ENCODE measurements at places on chromosomes 5 and 9.

- no peak for DNase-seq
Observed at GRCh38 chr9:70540016-70540415, 125.6 kb upstream of the KLF9 start.

DNA sequence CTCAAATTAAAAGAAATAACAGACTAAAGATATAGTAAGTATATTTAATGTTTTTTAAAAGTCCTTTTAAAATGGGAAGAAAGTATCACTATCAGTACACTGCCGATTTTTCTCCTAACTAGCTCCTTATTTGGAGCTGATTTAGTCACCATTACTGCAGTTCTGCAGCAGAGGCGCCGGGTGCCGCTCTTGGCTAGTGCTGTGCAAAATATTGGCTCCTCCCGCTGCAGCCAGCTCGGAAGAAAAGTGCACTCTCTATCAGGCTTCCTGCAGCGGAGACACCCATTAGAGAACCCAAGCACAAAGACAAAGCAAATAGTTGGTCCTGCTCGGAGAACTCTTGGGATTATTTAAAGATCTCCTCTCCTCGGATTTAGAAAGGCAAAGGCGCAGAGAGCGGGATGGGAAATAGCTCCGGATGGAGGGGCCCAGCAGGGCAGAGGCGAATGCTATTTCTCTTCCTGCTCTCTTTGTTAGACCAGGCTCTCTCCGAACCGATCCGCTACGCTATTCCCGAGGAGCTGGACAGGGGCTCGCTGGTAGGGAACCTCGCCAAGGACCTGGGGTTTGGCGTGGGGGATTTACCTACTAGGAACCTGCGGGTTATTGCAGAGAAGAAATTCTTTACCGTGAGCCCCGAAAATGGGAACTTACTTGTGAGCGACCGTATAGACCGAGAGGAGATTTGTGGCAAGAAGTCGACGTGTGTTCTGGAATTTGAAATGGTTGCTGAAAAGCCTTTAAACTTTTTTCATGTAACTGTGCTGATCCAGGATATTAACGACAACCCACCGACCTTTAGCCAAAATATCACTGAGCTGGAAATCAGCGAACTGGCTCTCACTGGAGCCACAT is at the start of gene PCDHGB3:
Gene PCDHGB3 (plus strand): TSS at position 249 of the 855 bp plus-strand sequence. CDS start 153 bp downstream, at position 402.
- DNase-seq, result no peak

DNA sequence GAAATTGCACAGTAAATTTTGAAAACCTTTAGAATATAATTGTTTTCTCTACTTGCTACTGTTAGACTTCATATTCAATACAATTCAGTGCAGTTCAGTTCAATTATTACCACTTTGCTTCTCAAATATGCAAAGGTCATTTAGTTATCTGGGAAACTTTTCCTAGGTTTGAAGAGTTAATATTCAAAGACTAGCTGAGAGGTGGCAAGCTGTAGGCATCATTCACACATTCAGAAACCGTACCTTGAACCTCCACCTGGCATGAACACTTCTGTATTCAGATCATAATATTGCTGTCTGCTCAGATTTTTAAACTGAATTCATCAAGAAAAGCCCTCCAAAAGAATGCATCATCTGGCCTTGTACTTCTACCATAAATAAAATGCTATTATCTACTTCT is 162.1 kb upstream of the PCSK5 start:
- DNase-seq, result no peak

DNA sequence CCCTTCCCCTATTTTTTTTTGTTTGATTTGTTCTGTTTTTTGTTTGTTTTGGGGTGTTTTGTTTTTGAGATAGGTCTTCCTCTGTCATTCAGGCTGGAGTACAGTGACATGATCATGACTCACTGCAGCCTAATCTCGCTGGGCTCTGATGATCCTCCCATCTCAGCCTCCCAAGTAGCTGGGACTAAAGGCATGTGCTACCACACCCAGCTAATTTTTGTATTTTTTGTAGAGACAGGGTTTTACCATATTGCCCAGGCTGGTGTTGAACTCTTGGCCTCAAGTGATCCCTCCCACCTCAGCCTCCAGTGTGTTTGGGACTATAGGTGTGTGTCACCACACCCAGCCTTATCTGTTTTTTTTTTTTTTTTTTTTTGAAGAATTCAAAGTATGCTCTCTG is 605.4 kb downstream of the DNAH5 start:
- DNase-seq, result no peak

DNA sequence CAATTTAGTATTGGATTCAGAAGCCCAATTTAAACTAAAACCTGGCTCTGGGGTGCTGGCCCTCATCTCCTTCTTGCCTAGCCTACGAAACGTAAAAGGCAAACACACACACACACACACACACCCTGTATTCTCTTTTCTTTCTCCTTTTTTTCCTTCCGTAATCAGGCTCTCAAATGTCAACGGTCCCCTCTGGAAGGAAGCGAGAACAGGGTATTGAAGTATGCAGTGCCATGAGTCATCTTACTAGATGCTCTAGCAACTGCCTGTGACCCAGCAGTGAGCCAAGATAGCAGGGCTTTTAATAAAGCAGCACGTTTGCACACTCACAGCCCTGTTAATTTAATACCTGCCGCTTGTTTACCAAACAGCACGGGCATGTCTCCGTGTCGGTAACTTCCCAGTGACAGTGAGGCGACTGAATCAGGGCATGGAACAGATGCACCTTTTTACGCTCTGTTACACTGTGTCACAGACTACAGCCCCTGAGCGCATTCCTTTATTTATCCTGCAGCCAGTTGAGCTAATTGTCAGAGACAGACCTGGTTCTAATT is 243.8 kb downstream of the BNC2 start:
- DNase-seq, result no peak

GRCh38 chr5:150057052-150057451 is 29.3 kb downstream of the CSF1R start:
- DNase-seq, result no peak

DNA sequence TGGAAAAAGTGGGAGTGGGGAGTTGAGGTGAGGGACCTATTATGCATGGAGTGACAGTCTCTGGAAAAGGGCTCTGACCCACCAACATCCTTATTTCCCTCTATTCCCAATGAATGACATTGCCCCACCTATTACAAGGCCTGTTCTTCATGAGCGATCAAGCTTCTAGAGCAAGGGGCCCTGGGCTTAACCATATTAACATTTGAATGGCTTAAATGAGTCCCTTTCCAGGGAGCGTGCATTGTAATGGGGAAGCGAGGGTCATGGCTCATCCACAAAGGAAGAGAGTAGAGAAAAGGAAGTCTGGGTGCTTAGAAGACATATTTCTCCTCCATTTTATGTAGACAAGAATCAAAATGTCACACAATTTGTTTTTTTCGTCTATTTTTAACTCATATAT is 255.5 kb downstream of the CAAP1 start:
- no peak for DNase-seq

GRCh38 chr5:96835791-96836191 is 28.0 kb upstream of the ERAP1 start:
- no peak for DNase-seq

DNA sequence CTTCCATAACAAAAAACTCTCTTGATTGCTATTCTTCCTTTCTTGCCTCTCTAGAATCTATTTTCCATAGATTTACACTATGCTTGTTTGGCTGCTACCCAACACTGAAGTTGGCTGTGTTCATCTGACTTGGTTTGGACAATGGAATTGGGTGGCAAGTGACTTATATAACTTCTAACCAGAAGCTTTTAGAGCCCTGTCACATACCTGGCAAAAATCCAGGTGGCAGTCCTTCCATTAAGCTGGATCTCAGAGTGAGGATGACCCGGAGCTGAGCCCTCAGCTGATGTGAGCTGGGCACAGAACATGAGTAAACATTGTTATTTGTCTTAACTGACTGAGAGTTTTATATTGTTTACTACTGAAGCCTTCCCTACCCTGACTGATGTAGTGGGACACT is 225.7 kb downstream of the TLR4 start:
- DNase-seq, result no peak

GRCh38 chr5:99590806-99591205 is 662.0 kb upstream of the CHD1 start:
- DNase-seq, result no peak

- no peak for DNase-seq
Observed at GRCh38 chr5:54764102-54765090, 221.0 kb downstream of the ESM1 start.

- no peak for DNase-seq
Observed at GRCh38 chr5:15261269-15261995, 238.5 kb upstream of the FBXL7 start.

GRCh38 chr5:75567710-75568109 is 43.5 kb upstream of the ANKDD1B start:
- no peak for DNase-seq

DNA sequence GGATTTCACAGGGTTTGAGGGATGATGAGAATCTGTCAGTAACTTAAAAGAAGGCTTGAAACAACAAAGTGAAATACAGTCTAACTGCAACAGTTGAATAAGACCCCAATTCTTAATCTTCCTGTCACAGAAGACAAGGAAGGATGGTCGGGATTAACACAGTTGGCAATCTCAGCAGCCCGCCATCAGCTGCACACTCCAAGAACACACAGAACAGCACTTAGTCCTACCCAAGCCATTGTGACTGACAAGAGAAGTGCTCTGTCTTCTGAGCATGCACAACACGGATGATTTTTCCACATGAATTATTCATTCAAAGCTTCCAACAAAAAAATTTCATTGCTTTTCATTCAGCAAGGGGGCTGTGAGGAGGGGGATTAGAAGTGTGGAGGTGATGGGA is 576.1 kb downstream of the TLE4 start:
- DNase-seq, result no peak

DNA sequence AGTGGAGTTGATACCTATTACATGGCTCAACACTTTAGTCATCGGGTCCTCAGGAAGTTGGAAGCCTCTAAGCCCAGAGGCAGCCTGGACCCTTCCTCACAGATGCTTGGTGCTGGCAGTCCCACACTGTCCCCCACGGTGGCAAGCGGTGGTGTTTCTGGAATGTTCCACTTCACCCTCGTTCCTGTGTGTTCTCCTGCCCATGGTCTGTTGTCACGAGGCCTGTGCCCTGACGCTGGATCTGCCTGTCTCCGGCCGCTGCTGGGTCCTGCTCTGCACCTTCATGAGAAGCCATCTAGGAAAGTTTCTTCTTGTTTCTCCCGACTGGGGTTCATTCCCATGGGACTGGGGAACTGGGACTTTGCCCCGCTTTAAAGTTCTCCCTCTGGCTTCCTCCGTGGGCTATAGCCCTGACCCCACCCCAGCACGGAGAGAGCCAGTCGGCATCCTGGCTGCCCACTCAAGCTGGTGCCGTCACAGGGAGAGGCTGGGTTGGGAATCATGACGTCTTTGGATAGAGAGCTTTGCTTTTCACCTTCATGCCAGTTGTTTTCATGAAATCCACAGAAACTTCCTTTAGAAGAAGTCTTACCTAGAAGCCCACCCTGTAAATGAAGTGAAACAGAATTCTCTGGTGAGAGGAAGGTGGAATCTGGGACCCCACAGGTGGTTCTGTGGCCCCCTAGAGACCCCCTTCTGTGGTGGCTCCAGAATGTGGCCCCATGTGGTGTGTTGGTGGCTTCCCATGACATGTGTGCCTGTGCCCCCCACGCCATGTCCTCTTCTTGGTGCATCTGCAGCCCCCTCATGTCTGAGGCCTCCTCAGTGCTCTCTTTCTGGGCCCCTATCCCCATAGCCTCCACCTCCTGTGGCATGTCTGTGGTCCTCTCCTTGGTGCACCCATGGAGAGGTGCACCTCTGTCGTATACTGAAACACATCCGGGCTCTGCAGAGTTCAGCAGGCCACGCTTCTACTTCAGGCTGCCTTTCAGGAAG is 43.8 kb downstream of the TRIP13 start:
- DNase-seq, result no peak

GRCh38 chr9:134455021-134455471 is 128.8 kb downstream of the RXRA start:
- DNase-seq, result no peak

GRCh38 chr9:85142496-85142911 is 473.0 kb downstream of the NTRK2 start:
- DNase-seq, result peak; percentile 12

DNA sequence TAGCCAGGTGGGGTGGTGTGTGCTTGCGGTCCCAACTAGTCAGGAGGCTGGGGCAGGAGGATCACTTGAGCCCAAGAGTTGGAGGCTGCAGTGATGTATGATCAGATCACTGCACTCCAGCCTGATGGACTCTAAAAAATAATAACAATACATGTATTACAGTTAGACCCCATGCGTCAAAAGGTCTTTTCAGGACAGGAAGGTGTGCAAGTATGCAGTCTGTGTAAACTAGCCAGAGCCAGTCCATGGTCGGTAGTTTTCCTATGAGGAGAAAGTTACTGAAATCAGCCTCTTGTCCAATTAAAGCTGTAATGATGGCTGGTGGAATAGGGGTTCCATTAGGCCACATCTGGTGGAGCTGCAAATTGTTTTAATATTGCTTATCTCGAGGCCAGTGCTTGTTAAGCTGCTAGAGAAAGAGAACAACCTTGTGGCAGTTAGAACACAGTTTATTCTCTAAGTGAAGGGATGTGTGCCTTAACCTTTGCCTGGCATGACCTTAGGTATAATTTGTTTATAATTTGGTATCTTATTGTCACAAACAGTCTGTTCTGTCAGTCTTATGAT is 1.5 kb upstream of the STOM start:
- no peak for DNase-seq

GRCh38 chr5:178515776-178516503 is 74.3 kb downstream of the COL23A1 start:
- DNase-seq, result no peak

DNA sequence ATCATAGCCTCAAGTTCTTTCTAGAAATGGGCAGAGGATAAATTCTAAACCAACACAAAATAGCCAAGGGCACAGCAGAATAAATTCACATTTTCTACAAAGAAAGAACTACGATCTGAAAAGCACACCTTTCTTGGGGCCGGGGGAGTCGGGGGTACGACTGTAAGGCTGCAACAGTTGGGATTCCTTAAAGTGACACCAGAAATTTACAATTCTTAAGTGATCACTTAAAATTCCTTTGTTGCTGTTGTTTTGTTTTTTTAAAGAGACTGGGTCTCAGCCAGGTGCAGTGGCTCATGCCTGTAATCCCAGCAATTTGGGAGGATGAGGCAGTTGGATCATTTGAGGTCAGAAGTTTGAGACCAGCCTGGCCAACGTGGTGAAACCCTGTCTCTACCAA is 95.8 kb downstream of the CDK5RAP2 start:
- DNase-seq, result no peak

- DNase-seq, result no peak
Observed at GRCh38 chr9:14057368-14058324, 256.3 kb downstream of the NFIB start.

DNA sequence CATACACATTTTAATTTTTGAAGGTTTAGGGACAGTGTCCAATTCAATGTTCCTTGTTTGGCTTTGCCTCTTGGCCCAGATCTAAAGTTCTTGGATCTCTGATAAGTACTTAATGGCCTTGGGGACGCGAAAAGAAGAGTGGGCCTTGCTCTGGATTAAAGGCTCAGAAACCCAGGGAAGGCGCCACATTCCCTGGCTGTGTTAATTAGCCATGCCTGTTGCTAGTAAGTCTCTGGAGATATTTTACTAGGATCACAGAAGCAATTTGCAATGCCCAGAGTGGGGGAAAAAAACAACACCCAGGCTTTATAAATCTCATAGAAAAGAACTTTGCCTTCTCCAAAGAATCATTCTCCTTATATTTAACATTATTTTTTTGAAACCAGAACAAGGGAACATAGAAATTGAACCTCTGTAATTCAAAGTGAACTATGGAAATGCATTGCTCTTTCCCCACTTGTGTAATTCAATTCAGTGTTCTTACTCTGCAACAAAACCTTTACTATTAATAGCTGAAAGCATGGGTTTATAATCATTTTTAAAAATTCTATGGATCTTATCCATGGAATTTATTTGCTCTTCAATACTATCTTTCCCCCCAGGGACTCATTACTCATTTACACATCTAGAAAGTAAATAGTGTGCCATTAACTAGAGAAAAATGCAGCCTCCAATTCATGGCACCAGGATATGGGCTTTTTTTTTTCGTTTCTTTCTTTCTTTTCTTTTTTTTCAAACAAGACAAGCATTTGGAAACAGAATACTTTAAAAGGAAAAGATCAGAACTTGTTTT is 172.2 kb upstream of the ANKRD55 start:
- no peak for DNase-seq
